ENCODE measurements at places on chromosomes 1 and 21.

DNA sequence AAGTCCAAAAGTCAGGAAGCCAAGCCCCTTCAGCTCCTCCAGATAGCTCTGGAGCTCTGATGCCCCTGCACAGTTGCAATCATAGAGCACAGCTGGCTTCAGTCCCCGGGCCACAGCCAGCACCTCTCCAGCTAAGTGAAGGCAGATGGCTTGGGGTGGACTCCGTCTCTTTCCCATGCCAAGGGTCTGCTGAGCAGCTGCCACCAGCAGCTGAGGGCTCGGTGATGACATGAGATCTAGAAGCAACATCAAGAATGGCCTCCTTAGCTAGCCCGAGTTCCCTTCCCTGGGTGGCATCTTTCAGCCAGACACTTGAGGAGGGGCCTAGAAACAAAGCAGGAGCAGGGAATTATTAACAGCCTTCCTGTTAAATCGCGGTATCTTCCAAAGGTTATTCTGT lies 973 bp downstream of the C1orf74 start:
- no peak for ATAC-seq

- ATAC-seq = no peak
Observed at GRCh38 chr1:116326486-116326885, 46.6 kb upstream of the ATP1A1 start.

DNA sequence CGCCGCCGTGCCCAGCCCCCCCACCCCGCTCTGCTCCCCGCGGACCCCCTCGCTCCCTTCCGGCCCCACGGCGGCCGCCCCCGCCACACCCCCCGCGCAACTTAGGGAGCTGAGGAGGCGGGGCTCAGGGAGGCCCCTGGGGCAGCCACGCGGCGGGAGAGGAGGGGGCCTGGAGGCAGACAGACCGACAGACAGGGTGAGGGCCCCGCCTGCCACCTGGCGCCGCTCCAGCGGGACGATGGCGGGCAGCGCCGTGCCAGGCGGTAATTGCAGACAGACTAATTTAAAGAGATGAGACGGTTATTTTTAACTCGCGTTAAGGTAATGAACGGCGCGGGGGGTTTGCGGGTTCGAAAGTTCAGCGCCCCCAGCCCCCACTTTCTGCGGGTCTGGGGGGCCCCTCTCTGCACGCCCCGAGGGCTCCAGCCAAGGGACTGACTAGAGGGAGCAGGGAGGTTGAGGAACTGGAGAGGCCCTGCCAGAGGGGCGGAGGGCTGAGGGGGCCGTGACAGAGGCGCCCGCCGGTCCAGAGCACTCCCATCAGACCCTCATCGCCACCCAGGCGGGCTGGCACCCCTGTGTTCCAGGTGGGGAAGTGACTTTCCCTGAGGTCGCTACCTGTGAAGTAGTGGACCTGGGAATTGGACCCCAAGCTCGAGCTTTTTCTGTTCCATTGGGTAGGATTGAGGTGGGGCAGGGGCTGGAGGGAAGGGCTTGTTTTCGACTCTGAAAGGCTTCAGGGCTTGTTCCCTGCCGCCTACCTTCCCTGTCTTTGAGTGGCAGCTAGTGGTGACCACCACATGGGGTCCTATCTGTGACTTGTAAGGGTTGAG lies 5.4 kb downstream of the FOXO6 start:
- ATAC-seq = peak; percentile 5

DNA sequence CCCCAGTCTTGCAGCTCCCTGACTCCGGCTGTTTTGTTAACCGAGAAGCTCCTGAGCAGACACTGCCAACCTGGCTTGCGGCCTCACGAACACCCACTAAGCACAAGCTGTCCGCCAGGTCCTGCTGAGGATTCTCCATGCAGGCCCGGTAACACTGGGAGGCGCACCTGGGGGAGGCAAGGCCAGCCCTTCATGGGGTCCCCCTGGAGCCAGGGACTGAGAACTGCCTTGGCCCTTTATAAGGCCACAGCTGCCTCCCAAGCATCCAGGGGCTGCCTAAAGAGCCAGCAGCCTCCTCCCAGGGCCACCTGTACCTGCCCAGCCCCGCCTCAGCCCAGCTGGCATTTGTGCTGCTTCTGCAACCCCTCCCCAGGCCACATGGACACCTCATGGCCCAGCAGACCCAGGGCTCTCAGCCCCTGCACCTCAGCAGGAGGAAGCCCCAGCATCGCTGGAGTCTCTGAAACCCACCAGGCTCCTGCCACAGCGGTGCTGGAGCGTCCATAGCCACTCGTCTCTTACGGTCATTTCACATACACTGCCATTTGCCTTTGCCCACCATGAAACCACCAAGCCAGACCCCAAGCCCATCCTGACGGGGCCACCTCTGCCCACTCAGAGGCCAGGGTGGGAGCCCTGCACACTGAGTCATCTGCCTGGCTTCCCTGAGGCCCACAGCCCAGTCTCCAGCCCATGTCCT lies 82.5 kb downstream of the NPHP4 start:
- ATAC-seq = no peak

DNA sequence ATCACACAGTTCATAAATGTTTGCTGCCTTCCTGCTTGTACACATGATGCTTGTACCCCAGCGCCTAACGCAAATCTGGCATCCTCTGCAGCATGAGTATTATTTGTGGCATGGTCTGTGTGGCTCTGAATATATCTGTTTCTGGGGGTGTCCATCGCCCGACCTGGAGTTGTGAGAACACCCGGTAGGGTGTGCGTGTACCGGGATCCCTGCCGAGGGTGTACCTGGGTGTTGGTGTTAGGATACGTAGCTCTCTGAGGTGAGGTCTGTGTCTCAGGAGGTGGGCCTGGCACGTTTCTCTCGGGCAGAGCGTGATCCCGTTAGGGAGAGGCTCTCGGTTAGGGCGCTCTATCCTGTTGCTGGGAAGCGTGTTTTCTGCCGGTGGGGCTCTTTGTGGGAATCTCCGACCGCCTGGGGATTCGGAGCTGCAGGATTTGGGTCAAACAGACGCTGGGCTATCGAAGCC lies 10.4 kb upstream of the CDC20 start:
- ATAC-seq = no peak

DNA sequence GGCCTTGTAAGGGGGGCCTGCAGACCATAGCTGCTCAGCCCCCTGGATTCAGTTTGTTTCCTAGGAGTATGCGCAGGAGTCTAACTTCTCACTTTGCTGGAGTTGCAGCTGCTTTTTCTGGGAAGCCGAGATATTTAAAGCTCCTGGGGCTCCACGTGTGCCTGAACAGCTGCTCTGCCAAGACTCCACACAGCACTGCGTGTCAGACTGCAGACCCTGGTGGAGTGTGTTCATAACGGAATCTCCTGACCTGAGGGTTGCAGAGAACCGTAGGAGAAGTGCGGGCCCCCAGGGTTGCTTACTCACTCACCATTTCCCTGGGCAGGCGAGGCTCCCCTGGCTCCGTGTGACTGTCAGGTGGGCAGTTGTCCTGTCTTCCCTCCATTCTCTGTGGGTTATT lies 474.3 kb upstream of the TMPRSS15 start:
- no peak for ATAC-seq

- no peak for ATAC-seq
Observed at GRCh38 chr1:207908107-207908734, 2.7 kb downstream of the CD34 start.

DNA sequence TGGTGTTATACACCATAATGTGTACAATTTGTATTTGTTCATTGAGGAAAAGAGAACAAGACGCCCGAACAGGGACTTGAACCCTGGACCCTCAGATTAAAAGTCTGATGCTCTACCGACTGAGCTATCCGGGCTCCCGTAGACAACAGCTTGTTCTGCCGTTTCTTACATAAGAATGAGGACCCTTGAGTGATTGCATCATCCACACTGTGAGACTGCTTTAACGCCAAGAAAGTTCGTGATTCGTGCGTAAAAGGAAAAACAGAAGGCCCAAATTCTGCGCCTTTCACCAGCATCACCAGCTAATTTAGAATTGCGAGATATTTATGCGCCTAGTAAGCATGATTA lies 9.3 kb upstream of the MDM4 start:
- peak; percentile 85 for ATAC-seq

- peak; percentile 61 for ATAC-seq
Observed at GRCh38 chr1:30929135-30929889, 20.8 kb upstream of the SDC3 start.

GRCh38 chr1:10863886-10864285 lies 67.4 kb upstream of the CASZ1 start:
- no peak for ATAC-seq

GRCh38 chr1:200282497-200283122 lies 127.2 kb downstream of the ZNF281 start:
- ATAC-seq = peak; percentile 50

DNA sequence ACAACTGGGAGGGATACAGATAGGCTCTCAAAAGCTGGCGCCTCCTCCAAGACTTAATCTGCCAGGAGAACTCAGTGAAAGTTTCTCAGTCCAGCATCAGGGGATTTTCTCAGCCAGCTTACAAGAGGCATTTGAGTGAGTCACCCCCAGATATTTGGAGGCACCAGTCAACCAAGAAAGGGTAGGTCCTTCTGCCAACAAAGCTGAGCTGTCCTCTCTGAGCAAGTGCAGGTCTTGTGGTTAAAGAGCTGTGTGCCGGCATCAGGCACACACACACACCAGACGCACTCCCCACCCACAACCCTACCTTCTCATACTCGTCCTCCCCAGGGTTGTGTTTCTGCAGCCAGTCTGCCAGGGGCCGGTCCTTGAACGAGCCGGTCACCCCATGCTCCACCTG lies 27.0 kb upstream of the PPP1R15B start:
- ATAC-seq = no peak

- peak; percentile 87 for ATAC-seq
Observed at GRCh38 chr1:152036267-152037216, at the start of gene S100A11. S100A11 (minus strand) TSS chr1:152037004; CDS start chr1:152036915, 89 bp downstream.

DNA sequence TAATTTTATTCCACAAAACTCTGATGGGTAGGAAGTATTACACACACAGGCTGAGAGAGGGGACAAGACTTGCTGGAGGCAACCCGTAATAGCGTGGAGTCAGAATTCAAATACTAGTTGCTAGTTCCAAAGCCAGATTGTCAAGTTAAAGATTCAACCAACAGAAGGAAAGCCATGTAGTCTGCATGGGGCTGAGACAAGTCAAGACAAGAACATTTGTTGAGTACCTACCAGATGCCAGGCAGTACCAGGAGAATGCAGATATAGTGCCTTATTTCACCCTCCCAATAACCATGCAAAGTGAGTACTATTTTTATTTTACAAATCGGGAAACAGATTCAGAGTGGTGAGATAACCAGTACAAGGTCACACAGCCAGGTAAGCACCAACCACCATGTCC lies 110.4 kb upstream of the SPATA6 start:
- ATAC-seq = no peak

GRCh38 chr1:81801651-81802456 lies 1.1 kb downstream of the ADGRL2 start:
- ATAC-seq = peak; percentile 32

GRCh38 chr1:247281001-247281574 lies 25.2 kb downstream of the VN1R5 start:
- peak; percentile 39 for ATAC-seq

DNA sequence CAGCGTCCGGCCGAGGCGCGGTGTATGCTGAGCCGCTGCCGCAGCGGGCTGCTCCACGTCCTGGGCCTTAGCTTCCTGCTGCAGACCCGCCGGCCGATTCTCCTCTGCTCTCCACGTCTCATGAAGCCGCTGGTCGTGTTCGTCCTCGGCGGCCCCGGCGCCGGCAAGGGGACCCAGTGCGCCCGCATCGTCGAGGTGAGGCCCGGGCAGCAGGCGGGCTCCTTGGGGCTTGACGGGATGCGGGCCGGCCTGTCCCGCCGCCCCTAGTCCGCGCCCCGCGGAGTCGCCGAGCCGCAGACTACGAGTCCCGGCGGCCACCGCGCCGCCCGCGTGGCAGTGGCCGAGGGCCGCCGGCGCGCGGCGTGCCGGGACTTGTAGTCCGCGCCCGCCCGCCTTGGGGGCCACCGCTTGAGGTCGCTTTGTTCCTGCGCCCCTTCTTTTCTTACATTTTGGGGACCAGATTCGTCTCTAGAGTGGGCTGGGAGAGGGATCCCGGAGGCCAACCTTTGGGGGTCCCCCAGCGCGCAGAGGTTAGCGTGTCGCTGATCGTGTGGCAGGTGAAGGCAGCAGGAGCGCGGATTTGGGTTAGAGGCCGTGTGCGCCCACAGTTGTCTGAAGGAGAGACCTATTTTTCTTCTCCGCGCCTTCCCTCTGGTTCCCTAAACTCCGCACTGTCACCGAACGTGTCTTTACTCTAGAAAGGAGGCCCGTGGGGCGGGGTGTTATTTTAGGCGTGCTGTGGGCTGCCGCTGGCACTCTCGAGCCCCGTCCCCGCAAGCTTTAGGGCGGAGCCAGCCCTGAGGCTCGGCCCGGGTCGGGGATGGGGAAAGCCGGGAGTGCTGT lies 553 bp downstream of the CMPK1 start:
- peak; percentile 96 for ATAC-seq

DNA sequence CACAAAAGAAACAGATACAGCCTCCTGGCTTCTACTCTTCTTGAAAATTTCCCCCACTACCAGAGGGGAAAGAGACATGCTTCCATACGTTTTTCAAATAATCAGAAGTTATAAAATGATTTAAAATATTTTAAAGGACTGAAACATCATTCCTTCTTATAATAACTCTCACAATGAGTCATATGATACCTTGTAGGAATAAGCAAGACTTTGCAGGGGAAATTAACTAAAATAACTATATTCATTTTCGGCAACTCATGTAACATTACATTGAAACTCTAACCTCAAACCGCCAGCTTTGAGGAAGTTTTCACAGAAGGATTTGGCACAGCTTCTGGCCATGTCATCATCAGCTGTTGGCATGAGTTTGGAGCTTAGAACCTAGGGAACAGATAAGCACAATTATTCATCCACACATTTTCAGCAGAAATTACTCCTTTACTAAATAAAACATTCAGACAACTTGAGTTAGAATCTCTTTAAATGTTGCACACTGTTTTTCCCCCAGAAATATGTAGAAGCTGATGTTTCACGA lies 85.9 kb downstream of the USP24 start:
- no peak for ATAC-seq

DNA sequence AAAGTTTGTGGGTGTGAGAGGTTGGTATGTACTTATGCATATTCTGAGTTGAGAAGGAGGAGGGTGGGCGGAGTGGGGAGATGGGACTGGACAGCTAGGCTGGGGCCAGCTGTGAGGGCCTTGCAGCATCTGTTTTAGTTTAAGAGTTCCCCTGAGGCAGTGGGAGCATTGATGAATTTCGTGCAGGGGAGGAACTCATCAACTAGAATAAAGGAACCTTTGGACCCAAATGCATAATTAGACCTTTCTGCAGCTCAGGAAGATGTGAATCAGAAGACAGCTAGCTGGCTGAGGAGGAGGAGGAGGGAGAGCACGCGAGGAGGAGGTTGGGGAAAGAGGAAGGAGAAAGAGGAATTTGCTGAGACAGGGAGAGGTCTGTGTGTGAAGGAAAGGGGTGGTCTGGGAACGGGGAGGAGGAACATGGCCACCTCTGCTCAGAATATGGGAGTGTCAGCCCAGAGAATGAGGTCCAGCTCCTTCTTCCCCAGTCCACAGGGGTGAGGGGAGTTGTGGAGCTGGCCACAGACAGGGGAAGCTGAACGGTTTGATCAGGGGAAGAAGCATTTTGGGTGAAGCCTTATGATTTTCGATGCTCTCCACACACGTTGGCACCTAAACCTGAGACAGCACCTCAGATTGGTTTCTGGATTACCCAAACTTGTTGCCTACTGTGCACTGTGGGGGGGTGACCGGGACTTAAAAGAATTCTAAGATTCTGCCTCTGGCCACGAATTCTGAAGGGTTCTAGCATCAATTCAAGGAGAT lies 27.7 kb downstream of the MYOG start:
- ATAC-seq = no peak

GRCh38 chr1:56363007-56363770 lies 216.2 kb downstream of the PLPP3 start:
- ATAC-seq = peak; percentile 16
